Activated CD8-positive, alpha-beta T cell treated with anti-CD3 and anti-CD28 coated beads, Interleukin-2, amount 10 ng/mL, durations not matched to agents 7 days and 5 days (primary cell): ENCODE measurements at places on chromosomes 1 and 21.

DNA sequence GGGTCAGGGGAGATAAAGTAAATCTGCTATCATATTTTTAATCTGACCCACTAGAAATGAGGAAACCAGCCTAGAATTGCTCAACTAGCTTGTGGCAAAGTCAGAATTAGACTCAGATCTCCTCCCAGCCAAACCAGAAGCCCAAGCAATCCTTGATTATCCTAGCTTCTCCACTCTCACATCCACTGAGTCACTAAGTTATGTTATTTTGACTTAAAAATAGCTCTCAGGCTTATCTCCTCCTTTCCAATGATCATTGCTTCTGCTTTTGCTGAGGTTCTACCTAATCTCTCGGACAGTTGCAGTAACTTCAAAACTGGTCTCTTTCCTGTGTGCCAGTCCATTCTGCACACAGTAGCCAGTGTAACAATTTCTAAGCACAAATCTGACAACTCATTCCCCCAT, 22.9 kb downstream of the OVAAL start:
- no peak for DNase-seq

GRCh38 chr21:39812983-39813382, 54.3 kb upstream of the PCP4 start:
- no peak for DNase-seq

- no peak for DNase-seq
Measured at GRCh38 chr1:213615226-213615916, 372.4 kb upstream of the PROX1 start.

- no peak for DNase-seq
Measured at GRCh38 chr1:9542430-9542829, 3.2 kb downstream of the SLC25A33 start.

DNA sequence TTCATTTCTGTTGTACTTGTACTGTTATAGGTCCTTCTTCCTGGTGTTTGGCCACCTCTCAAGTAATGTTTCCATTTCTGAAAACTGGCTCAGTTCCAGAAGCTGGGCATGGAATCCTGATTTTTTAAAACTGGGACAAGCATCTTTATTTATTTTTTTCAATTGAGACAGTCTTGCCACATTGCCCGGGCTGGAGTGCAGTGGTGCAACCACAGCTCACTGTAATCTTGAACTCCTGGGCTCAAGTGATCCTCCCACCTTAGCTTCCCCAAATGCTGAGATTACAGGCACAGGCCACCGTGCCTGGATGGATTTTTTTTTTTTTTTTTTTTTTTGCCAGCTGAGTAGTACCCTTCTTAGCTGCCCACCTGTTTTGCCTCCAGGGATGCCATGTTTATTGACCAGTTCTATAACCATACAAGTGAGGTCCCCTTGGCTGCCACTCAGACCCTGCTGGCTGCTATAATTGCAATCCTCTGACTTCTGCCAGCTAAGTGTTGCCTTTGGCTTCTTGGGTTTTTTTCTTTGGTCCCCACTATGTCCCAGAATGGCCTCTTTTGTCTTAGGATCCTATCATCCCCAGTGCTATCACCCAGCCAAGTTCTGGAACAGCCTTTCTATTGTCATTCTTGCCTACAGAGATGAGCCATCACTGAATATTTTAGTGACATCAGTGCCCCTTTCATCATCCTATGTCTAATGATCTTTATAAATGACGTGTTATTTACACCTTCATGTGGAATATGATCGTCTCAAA, 3.9 kb upstream of the DIP2A start:
- no peak for DNase-seq

DNA sequence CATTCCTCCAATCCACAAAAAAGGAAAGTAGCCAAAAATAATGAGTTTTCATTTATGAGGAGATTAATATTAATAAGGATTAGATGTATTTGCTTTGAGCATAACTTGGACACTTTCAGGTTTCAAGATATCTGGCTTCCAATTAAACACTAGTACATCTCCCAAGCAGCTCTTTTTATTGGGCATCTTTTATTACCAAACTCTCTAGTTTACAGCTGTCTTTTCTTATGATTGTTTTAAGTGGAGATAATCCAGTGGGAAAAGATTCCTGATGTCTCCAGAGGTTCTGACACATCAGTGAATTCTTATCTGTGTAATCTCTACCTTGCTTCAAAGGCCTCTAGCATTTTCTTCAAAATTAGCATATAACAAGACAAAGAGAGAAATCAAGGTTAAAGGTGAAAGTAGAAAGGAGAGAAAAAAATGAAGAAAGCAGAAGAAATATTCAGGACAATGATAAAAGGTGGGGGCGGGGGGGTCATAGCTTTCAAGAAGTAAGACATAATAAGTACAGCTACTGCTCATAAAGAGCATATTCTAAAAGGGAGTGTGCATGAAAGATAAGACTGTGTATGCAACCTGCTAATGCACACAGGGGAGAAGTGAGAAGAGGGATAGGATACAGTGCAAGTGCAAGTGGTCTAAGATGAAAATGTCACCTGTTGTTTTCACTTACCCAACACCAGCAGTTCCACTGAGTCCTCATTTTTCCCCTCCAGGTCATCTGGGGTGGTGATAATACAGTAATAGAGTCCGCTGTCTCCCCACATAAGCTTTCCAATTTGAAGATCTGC, 19.1 kb downstream of the ILDR2 start:
- DNase-seq = no peak

GRCh38 chr1:181514298-181515290, 31.3 kb downstream of the CACNA1E start:
- no peak for DNase-seq

- DNase-seq = no peak
Measured at GRCh38 chr1:45722809-45723208, 27.6 kb downstream of the IPP start.

- DNase-seq = peak; percentile 13
Measured at GRCh38 chr1:53348486-53349368, 20.9 kb upstream of the LRP8 start.

GRCh38 chr1:94237291-94238226, at the start of gene ARHGAP29:
Gene ARHGAP29, minus strand, starts transcription at chr1:94237584. Its CDS starts 5,973 bp downstream, at chr1:94231611.
- DNase-seq = peak; percentile 51

- no peak for DNase-seq
Measured at GRCh38 chr1:82844911-82845827, 1044.4 kb downstream of the ADGRL2 start.

DNA sequence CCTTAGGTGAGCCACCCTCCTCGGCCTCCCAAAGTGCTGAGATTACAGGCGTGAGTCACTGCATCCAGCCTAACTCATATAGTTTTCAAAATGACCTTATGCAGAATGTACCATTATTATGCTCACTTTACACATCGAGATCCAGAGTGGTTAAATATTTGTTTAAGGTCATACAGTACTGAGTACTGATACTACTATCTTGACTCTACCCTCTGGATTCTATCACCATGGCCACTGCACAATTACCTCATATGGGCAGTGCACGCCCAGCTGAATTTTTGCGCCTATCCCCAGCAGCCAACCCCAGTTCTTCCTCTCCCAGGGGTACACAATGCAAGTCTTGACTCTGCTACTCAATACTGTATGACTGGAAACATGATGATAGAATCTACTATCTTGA, 56.7 kb downstream of the EDARADD start:
- DNase-seq = no peak

DNA sequence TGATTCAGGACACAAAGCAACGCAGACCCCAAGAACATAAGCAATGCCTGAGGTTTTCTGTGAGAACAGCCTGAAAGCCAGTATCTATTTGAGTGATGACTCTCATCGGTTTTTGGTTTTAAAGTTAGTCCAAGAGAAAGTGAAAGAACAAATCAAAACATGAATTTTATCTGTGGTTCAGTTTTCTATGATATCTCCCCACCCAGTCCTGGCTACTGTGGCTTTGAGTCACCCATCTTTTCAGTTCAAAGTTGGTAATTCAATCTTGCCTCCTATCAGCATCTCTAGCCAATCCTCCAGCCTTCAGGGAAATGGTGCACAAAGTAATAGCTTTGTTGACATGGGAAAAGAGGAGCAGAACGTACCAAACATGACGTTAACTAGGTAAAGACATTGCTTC, 40.5 kb upstream of the KRTAP19-8 start:
- DNase-seq = no peak

DNA sequence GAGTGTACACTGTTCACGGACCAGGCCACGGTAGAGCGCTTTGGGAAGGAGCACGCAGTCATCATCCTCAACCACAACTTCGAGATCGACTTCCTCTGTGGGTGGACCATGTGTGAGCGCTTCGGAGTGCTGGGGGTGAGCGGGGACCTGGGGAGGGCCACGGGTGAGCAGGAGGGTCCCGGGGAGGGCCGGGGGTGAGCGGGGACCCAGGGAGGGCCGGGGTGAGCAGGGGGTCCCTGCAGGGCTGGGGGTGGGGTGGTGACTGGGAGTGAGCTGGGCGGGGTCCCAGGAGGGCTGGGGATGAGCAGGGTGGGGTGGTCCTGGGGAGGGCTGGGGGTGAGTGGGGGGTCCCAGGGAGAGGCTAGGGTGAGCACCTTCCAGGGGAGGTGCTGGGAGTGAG, 44.1 kb upstream of the TRAPPC10 start:
- no peak for DNase-seq

GRCh38 chr1:85611856-85612255, 31.3 kb downstream of the CCN1 start:
- DNase-seq = no peak

GRCh38 chr1:6258675-6259074, 2.2 kb downstream of the GPR153 start:
- DNase-seq = no peak
